ENCODE measurements at places on chromosomes 7 and 10.

DNA sequence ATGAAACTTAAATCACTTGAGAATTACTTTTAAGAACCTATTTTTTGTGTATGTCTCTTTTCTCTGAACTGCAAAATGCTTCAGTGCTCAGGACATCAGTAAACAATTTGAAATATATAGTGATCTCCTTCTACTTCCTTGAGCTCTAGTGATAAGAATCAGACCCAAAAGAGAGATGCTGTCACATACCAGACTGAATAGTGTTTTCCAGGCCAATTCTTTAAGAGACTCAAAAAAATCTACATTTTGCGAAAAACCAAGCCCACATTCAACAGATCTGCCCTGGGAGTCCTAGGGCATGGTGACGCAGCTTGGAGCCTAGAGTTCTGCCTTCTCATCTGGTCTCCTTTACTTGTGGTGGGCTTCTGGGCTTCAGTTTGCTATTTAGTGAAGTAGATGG, 72.1 kb upstream of the SLC13A1 start:
- DNase-seq, result no peak

- DNase-seq, result no peak
Observed at GRCh38 chr7:84200859-84201258, 6.3 kb upstream of the SEMA3A start.

DNA sequence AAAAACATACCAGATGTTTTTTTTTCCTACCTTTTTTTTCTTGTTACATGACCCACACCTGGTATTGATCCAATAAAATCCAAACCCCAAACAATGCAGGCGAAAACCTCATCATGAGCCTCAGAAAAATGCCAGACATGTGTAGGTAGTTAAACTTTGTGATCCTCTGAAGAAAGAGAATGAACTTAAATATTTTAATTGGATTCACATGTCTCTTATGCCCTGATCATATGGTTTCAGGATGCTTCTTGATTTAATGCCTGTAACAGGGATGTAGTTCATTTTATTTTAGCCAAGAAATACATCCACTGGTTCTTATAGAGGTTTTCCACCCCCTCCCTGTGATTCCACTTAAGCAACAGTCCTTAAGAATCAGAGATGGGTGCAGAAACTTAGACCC, 451.6 kb downstream of the TYW1 start:
- no peak for DNase-seq

GRCh38 chr7:35032166-35032565, 5.1 kb downstream of the DPY19L1 start:
- DNase-seq, result no peak

GRCh38 chr7:6443372-6443941, 4.3 kb downstream of the DAGLB start:
- DNase-seq, result no peak

GRCh38 chr7:26165950-26166683, 14.1 kb downstream of the NFE2L3 start:
- no peak for DNase-seq

GRCh38 chr10:79440281-79440680, 5.1 kb downstream of the ZCCHC24 start:
- DNase-seq, result no peak

- no peak for DNase-seq
Observed at GRCh38 chr10:91135113-91135512, 85.3 kb upstream of the PCGF5 start.
